Lung microvascular endothelial cell (primary cell): ENCODE measurements at places on chromosomes 5 and 9. TPM values are rescaled to one million over a fixed set of nuclear protein-coding genes. Genes with fewer than 3 reads are reported as not detected.

The SERF1B gene
- total RNA-seq: 20.7 and 34.5 TPM in 2 replicates

DNA sequence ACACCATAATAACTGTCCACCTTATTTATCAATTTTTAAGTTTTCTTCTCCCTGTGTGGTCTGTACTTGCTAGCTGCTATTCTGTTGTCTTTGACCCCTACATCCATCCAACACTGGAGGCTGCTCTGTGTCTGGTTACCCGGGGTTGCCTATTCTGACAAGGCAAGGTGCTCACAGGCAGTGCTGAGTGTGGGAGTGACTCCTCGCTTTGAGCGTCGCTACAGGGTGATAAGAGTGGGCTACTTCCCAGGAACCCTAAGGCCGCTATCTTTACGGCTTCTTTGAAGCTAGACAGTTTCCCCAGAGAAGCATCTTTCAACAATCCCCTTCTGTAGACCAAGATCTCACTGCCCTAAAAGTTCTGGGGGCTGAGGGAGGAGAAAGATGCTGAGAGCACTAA, 35.3 kb downstream of the NSUN2 start:
- no peak for DNase-seq

The GHR gene
- total RNA-seq: 3.1 and 5.6 TPM in 2 replicates

GRCh38 chr5:10453545-10453944, 11.9 kb downstream of the ROPN1L start:
- DNase-seq: no peak

DNA sequence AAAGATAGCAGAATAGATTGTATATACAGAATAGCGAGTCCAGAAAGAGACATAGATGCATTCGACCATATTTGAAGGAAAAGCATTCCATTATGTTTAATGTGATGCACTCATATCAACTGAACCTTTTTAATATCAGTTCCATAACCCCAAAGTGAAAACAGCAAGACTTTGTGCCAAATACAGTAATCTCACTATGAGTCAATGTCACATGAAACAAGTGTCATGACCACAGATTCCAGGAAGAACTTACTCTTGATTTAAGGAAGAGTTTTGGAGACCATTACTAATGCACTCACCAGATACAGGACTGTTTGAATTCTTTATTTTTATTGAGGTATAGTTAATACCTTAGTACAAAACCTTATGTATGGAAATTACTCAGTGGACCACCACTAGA, 220.5 kb downstream of the SH3GL2 start:
- peak; percentile 4 for DNase-seq

The TRAF1 gene
- total RNA-seq: 0.60 and 1.1 TPM in 2 replicates

GRCh38 chr5:65816729-65817128, 94.7 kb downstream of the NLN start:
- DNase-seq: no peak

The FNIP1 gene
- total RNA-seq: 22.0 and 31.0 TPM in 2 replicates

The PRDM9 gene
- not detected in 2 replicates for total RNA-seq

The PKD2L2 gene
- total RNA-seq: not detected in 2 replicates

The CCDC107 gene
- total RNA-seq: 10.9 and 16.9 TPM in 2 replicates

DNA sequence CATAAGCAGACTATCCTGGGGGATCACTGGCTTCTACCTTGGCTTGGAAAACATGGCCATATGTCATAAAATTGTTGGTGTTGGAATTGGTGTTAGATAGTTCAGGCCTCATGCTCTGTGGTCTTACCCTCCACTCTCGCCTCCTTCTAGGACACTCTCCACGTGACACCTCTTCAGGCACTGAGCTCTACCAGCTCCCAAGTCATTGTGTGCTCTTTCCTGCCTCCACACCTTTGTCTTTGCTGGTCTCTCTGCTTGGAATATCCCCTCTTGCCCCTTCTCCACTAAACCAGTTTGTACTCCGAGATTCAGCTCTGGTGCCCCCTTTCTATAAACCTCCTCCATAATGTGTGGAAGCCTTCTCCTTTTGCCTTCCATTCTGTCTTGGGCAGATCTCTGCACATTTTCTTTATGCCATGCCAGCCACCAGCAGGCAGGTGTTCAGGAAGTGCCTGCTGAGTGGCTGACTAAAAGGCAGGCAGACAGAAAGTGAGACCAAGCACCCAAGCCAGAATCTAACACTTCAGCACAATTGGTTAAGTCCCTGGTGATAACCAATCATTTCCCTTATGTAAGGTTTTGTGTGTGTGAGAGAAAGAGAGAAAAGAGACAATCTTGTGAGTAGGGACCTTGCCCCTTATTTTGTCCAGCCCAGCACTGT, 37.7 kb downstream of the SAR1B start:
- no peak for DNase-seq

DNA sequence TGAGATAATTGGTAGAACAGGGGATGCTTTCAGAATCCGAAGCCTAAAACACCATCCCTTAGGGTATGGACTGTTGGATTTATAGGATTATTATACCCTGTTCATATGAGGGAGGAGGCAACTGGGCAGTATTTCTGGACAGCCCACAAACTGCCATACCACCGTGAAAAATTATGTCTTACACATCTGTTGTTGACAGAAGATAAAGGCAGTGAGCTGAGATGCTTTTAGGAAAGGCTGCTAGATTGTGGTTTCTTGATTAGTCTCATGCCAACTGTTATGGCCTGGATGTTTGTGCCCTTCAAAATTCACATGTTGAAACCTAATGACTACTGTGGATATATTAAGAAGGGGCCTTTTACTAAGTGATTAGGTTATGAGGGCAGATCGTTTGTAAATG, 83.7 kb upstream of the DHFR start:
- no peak for DNase-seq

The FST gene
- total RNA-seq: 7.6 and 29.0 TPM in 2 replicates

The F2RL1 gene
- total RNA-seq: 33.9 and 50.6 TPM in 2 replicates

DNA sequence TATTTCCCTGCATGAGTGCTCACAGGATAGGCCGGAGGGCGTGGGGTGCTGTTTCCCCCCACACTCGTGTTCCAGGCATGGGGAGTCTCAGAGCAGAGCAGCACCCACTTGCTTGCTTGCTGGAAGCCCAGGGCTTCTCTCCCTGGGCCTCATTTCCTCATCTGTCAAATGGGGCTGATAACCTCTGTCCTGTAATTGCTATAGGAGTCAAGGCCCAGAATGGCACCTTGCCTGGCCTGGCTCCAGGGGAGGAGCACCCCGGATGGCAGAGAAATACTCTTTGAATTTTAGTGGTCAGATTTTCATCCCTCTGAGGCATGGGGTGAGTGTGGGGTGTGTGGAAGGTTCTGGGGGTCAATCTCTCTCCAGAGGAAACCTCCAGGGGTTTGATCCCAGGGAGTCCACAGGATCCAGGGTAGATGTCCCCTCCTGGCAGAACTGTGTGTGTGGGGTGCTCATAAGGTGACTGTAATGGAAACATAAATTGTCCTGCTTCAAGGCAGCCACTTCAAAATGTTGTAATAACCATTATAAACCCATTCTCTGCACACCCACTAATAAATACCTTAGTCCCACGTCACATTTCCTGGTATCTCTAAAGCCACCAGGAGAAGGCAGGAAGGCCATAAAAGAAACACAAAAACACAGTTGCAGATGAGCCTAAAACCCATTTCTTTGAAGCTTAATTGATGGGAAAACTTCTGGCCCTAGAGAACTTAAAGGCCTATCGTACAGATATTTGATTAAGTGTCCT, 272.2 kb downstream of the FSTL4 start:
- no peak for DNase-seq

The PCDHGA6 gene
- 1.7 and 2.4 TPM in 2 replicates for total RNA-seq
